ENCODE measurements at places on chromosomes 12 and 14. TPM values are rescaled to one million over a fixed set of nuclear protein-coding genes. Genes with fewer than 3 reads are reported as not detected.
A peak's percentile ranks its signal among the peaks of the same experiment; 100 is the strongest.

GRCh38 chr12:5884285-5884684 is 60.8 kb downstream of the ANO2 start:
- no peak for DNase-seq

- no peak for DNase-seq
Observed at GRCh38 chr12:59708064-59708463, 112.2 kb downstream of the SLC16A7 start.

GRCh38 chr12:117528538-117528937 is 167.1 kb upstream of the NOS1 start:
- no peak for DNase-seq

- DNase-seq: no peak
Observed at GRCh38 chr12:12387501-12387900, 30.6 kb downstream of the BORCS5 start.

DNA sequence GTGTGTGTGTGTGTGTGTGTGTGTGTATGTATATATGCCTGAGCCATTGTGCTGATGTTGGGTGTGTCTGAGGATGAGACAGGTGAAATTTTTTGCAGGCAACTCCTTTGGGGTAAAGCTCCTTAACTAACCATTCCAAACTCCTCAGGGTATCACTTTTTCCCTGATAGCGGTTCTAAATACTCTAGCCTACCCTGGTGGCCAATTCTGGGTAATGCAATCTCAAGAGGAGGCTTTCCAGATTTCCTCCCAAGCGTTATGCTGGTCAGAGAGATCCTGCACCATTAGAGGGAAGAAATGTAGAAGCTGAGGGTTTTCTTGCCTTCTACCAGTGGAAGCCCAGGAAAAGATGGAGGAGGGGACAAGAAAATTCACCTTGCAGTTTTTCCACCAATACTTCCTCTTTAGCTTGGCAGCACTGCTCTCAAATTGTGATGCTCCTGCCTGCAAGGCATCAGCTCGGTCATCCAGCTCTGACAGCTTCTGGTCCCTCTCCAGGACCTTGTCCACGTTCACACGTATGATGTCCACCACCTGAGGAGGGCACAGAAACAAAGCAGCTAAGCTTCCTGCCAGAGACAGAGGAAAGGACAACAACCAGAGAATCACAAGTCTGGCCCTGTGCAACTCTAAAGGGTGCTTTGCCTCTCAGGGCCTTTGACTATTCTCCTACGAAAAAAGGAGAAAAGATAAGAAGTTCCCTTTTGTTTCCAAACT is 4.9 kb downstream of the VAMP1 start:
- peak; percentile 81 for DNase-seq

DNA sequence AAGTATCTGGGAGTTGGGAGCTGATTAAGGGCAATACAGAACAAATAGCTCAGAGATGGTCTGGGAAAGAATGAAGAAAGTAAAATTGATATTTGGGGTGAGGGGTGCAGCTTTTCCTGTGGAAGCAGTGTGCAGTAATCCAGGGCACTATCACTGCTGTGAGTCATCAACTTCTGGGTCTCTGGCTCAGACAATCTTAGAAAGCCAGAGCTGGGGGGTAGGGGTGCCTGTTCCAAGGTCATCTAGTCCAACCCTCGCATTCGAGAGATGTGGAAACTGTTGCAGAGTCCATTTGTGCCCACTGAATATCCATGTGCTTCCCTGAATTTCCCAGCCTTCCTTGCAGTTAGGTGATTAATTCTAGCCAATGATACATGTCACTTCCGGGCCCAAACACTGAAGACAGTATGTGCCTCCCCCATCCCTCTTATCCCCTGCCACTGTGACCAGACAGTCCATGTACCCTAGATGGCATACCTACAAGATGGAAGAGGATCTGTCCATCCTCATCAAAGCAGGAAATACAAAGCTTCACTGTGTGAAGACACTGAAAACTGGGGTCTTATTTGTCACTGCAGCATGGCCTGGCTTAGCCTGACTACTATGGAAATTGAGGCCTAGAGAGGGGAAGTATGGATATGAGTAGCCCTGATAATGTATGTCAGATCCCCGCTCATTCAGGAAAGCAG is 51.9 kb downstream of the ZFP36L1 start:
- no peak for DNase-seq

DNA sequence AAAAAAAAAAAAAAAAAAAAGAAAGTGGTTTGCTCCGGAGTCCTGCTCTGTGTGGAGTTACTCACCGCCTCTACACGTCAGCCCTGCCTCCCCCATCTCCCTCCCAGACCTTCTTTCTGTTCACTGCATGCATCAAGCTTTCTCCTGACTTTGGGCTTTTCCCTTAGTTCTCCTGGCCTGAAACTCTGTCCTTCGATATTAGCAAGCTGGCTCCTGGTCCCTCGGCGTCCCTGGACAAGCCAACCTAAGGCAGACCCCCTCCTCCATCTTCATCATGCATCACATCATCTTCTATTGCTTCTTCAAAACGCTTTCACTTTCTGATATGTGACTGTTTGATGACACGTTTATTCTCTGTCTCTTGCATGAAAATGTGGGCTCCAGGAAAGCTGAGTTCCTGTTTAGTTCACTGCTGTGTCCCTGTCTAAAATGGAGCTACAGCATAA is 40.6 kb downstream of the SLC15A4 start:
- DNase-seq: no peak

GRCh38 chr12:87304406-87304805 is 724.8 kb downstream of the C12orf50 start:
- DNase-seq: peak; percentile 3

DNA sequence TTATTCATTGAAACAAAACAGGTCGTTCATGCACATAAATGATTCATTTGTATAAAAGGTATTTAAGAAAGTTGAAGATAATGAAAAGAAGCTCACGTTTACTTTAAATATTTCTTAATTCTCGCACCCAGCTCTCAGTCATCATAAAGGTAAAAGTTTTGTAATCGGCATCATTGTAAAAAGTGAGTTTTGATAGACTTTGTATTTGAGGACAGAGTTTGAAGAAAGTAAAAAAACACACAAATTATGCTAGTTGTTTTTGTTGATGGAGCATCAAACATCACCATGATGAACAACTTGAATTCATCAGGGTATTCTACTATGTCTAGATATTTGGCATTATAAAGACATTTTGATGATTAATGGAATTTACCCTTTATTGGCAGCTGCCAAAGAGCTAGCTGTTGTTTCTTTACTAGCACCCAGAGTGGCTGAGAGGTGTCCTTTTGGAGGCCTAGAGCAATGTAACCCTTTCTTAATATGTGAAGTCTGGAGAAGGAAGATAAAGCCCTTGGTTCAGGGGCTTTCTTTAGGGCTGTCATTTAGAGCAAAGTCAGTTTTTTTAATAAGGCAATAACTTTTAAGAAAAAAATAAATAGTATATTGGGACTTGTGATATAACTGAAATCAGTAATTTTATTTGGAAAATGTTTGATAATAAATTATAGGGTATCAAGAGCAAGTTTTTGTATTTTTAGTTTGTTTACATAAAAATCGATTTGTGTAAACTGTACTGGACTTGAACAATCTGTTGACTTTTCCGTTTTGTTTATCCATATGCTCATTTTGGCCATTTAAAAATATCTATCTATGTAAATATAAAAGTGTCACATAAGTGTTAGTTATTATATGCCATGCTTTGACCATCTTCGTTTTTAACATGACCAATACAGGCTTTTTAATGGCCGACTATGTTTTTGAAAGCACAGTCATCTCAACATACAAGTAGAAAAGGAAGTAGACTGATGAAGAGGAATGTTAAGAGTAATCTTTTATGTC is 7.4 kb downstream of the GLRX5 start:
- DNase-seq: no peak

DNA sequence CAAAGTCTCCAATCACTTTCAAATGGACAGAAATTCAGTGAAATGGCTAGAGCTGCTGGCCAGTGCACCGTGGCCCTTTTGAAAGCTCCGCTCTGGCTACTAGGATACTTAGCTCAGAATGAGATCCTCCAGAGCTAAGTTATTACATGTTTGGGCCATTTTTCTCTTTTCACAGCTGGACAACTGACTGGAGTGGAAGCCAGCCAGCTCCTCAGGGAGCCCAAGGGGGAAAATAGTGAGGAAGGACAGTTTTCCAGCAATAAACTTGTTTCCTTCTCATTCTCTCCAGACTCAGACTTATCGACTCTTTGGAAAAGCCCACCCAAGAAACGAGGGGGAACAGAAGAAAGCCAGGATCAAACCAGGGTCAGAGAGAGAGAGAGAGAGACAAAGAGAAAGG is 266.0 kb downstream of the KSR2 start:
- no peak for DNase-seq

GRCh38 chr12:44490181-44490580 is 385.9 kb downstream of the NELL2 start:
- DNase-seq: no peak

ZDHHC22 gene
- 0.25 TPM for total RNA-seq

KRT80 gene
- 0.44 TPM for total RNA-seq

GRCh38 chr14:50792051-50792477 is 38.9 kb downstream of the NIN start:
- no peak for DNase-seq

MFAP5 gene
- not detected for total RNA-seq

DNA sequence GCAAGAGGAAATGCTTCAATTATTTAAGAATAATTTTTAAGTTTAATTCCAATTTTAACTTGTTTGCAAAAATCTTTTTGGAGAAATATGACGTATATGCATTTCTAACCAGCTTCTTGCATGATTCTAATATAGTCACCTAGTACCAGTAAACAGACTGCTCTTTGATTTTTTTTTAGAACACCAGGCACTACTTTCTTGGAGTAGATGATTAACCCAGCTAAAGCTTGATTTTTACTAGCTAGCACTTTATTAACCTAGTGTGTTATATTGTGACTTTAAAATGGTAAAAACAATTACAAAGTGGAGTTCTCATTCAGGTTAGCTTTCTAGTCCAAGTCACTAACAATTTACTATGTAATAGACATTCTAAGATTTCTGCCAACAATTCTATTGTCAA is 32.6 kb upstream of the FGD4 start:
- no peak for DNase-seq

- peak; percentile 50 for DNase-seq
Observed at GRCh38 chr12:26056335-26056734, 68.5 kb downstream of the BHLHE41 start.

GRCh38 chr12:66279123-66279712 is 23.1 kb upstream of the HELB start:
- DNase-seq: no peak

- DNase-seq: no peak
Observed at GRCh38 chr12:23006413-23006812, 381.4 kb downstream of the ETNK1 start.

PNN gene
- total RNA-seq: 13.7 TPM

GEMIN2 gene
- 63.7 TPM for total RNA-seq

OGFOD2 gene
- total RNA-seq: 23.6 TPM

DNA sequence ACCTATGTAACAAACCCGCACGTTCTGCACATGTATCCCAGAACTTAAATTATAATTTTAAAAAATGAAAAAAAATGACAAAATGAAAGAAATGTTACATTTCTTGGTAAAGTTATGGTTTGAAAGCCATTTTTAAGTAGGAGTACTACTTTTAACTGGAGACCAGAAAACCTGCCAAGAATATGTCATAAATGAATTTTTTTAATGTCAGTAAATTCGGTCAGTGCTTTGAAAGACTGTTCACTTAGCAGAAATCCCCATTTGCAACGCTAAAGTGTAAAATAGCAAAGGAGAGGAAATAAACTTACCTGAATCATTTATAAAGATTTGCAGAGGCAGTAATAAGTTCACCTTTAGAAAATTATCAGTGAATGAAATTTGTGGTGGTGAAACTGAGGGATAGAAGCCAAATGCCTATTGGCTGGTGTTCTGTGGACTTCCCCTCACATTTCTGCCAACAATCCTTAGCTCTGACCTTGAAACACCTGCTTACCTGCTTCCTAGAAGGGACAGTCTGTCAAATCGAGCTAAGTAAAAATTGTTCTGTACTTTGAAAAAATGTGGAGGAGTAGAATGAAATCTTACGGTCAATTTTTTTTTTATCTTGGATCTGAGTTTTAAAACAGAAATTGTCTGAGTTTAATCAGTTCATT is 714.2 kb downstream of the SLC6A15 start:
- DNase-seq: peak; percentile 21

GRCh38 chr12:52740584-52740983 is 36.6 kb downstream of the KRT76 start:
- no peak for DNase-seq

DNA sequence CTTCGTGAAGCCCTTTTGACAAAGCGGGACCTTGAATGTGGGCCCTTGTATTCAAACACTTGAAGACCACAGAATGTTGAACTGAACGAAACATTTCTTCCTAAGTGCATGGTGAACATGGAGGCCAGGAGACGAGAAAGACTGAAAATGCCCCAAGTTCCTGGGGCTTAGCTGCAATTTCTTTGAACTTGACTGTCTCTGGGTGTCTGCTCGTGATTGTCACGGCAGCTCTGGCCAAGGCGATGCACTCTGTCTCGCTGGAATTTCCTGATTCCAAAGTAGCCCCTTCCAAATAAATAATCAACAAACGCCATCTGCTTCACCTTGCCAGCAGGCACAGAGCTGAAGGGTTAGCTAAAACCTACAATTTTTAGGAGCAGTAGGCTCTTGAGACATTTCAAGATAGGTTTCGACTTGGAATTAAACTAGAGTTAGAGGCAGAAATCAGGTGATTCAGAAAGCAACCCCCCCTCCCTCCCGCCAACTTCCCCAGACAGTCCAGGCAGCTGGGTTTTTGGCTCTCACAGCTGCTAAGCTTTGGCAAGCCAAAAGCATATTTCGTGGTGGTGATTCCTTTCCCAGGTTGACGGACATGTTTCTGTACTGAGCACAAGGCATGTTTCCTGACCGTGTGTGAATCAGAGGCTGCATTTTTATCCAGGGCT is 13.5 kb upstream of the IRF2BPL start:
- peak; percentile 64 for DNase-seq

DNA sequence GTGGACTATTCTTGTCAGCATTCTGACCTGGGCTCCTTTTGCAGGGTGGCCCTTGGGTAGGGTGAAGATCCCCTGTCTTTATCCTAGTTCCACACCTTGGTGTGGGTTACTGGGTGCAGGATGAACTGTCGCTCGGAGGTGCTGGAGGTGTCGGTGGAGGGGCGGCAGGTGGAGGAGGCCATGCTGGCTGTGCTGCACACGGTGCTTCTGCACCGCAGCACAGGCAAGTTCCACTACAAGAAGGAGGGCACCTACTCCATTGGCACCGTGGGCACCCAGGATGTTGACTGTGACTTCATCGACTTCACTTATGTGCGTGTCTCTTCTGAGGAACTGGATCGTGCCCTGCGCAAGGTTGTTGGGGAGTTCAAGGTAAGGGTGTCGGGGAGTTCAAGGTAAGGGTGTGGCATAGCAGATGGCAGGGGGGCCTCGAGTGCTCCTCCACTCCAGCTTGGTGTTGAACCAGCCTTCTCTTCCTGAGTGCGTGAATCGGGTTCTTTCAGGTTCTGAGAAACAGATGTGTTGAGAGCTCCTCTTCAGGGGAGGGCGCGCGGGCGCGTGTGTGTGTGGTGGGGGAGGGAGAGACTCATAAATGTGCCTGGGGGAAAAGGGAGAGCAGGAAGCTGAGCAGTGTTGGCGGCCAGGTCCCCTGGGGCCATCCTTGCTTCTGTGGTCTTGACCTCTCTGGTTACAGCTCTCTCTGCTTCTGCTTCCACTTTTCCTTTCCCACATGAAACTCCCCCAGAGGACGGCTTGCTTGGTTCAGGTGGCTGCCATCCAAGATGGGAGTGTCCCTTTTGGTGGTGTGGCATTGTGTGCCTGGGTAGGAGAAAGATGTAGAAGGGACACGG is 4.0 kb downstream of the ATG101 start:
- DNase-seq: no peak

GRCh38 chr12:94207849-94208621 is 59.7 kb downstream of the PLXNC1 start:
- no peak for DNase-seq

Measured in G401 (cell line).